ENCODE measurements at places on chromosomes 5 and 9.

GRCh38 chr5:122924203-122924602 is 78.8 kb downstream of the SNX24 start:
- H3K4me3 ChIP-seq = no peak overlapping the region
- DNase-seq = no peak
- H3K27me3 ChIP-seq = no peaks in the 10 kb centered on the region
- H3K4me1 ChIP-seq = no peaks in the 10 kb centered on the region

- H3K4me1 ChIP-seq = peaks cover 8% of the 10 kb centered on the region
- no peak overlapping the region for H3K27ac ChIP-seq
- H3K4me3 ChIP-seq = no peak overlapping the region
- no peak for DNase-seq
- no peaks in the 10 kb centered on the region for H3K36me3 ChIP-seq
These were observed 2.0 kb downstream of the FCHSD1 start for GRCh38 chr5:141649056-141649688.

DNA sequence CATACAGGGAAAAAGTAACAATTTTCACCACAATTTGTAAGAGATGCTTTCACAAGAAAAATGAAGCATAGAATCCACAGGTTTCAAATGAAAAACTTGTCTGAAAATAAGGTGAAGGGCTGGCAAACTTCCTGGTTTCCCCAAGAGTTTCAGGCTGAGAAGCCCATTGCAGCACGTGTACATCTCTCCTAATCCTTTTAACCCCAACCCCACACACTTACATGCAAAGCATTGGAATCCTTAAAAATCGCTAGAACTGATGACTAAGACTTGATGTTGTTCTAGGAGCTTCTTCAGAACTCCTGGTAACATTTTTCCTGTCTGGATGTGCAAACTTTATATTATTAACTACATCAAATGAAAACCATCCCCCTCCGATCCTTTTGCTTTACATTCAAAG is 317.8 kb upstream of the RGMB start:
- no peak for DNase-seq
- H3K36me3 ChIP-seq = no peaks in the 10 kb centered on the region
- H3K27me3 ChIP-seq = no peaks in the 10 kb centered on the region
- no peaks in the 10 kb centered on the region for H3K4me1 ChIP-seq
- no peak overlapping the region for H3K27ac ChIP-seq
- H3K4me3 ChIP-seq = no peak overlapping the region

DNA sequence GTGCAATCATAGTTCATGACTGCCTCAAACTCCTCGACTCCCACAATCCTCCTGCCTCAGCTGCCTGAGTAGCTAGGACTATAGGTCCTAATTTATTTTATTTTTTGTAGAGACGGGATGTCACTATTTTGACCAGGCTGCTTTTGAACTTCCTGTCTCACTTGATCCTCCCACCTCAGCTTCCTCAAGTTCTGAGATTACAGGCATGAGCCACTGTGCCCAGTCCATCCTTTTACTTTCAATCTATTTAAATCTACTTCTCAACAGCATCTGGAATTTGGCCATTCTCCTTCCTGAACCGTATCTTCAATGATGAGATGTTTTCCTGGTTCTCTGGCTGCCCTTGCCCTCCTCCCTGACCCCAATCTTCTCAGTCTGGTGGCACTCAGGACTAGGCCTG is 12.2 kb upstream of the GRIN1 start:
- H3K36me3 ChIP-seq = no peaks in the 10 kb centered on the region
- peak overlapping the region; percentile 72 for H3K4me3 ChIP-seq
- DNase-seq = no peak
- peak overlapping the region; percentile 82 for H3K27ac ChIP-seq

DNA sequence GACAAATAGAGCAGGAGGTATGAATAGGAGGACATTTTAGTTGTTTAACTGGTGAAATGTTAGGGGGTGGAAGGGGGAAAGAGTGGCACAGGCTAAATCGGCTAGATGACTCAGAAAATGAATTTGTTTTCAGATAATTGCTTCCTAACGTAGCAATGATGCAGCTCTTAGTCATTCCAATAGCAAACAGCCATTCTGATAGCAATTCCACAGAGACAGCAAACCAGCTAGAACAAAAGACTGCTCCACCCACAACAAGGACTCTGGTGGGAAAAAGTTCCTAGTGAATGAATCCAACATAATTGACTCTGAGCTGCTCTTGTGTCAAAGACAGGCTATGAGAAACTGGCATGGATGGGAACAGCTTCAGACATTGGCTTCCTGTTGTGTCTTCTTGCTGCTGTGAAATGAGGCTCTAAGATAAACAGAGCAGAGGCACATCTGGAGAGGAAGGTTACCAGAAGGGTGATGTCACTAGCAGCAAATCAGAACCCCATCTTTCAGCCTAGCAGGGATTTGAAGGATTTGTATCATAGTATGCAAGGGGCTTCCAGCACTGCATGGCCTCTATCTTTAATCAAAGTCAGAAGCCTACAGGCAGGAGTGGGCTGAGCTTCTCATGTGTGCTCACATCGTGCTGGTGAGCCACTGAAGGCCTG is 28.1 kb upstream of the F2RL1 start:
- H3K27ac ChIP-seq = no peak overlapping the region
- no peaks in the 10 kb centered on the region for H3K4me1 ChIP-seq
- no peak overlapping the region for H3K4me3 ChIP-seq

DNA sequence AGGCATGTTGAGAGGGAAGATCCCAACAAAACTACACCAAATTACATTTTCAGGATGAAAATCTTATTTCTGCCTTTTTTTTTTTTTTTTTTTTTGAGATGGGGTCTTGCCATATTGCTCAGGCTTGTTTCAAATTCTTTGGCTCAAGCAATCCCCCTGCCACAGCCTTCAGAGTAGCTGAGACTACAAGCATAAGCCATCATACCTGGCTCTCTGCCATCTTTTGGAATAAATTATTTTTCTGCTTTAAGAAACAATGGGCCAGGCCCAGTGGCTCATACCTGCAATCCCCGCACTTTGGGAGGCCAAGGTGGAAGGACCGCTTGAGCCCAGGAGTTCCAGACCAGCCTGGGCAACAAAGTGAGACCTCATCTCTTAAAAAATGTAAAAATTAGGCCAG is 14.3 kb downstream of the AFF4 start:
- H3K4me3 ChIP-seq = no peak overlapping the region
- no peaks in the 10 kb centered on the region for H3K4me1 ChIP-seq
- DNase-seq = no peak
- no peaks in the 10 kb centered on the region for H3K27me3 ChIP-seq
- H3K36me3 ChIP-seq = 0 out of 2 replicates have a peak, but pooled peaks cover 2% of the 10 kb centered on the region

DNA sequence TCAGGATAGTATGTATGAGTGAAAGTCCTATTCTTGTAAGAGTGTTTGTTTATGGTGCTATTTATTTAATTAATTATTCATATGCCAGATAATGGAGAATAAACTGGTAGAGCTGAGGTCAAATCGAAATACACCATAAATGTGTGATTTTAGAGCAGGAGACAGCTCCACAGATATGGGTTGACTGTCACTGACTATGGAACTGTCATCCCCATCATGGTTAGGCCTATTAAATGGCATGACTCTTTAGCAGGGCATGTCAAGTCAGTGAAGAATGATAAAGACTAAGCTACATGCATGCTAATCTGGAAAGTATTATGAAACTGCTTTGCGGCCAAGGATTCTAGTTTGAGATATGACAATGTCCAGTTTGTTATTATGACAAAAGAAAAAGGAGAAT is 658.6 kb downstream of the ISL1 start:
- no peak for DNase-seq
- no peak overlapping the region for H3K4me3 ChIP-seq
- H3K27ac ChIP-seq = no peak overlapping the region
- H3K4me1 ChIP-seq = no peaks in the 10 kb centered on the region

DNA sequence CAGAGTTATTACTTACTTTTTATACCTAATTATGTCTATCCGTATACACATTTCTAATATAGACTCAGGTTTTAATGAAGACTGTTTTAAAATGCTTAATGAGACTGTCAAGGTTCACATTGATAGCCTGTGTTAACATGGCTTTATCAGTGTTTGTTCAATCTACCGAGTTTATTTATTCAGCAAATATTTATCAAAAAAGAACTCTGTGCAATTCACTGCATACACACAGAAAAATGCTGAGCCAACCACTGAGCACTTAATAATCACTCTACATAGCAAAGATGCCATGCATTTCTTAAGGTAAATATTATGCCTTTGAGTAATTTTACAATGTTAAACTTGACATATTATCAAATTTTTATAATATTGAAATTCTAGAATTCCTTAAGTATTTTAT is 428.2 kb downstream of the ANXA1 start:
- H3K4me3 ChIP-seq = no peak overlapping the region
- no peaks in the 10 kb centered on the region for H3K27me3 ChIP-seq
- no peaks in the 10 kb centered on the region for H3K4me1 ChIP-seq

- no peak overlapping the region for H3K27ac ChIP-seq
- H3K27me3 ChIP-seq = peaks cover 13% of the 10 kb centered on the region
- H3K4me3 ChIP-seq = no peak overlapping the region
- DNase-seq = no peak
These were observed 79.8 kb downstream of the COL27A1 start for GRCh38 chr9:114235033-114235661.

- H3K4me1 ChIP-seq = no peaks in the 10 kb centered on the region
- no peaks in the 10 kb centered on the region for H3K27me3 ChIP-seq
- H3K36me3 ChIP-seq = no peaks in the 10 kb centered on the region
- no peak overlapping the region for H3K4me3 ChIP-seq
These were observed 29.8 kb upstream of the ALDOB start for GRCh38 chr9:101465326-101465915.

DNA sequence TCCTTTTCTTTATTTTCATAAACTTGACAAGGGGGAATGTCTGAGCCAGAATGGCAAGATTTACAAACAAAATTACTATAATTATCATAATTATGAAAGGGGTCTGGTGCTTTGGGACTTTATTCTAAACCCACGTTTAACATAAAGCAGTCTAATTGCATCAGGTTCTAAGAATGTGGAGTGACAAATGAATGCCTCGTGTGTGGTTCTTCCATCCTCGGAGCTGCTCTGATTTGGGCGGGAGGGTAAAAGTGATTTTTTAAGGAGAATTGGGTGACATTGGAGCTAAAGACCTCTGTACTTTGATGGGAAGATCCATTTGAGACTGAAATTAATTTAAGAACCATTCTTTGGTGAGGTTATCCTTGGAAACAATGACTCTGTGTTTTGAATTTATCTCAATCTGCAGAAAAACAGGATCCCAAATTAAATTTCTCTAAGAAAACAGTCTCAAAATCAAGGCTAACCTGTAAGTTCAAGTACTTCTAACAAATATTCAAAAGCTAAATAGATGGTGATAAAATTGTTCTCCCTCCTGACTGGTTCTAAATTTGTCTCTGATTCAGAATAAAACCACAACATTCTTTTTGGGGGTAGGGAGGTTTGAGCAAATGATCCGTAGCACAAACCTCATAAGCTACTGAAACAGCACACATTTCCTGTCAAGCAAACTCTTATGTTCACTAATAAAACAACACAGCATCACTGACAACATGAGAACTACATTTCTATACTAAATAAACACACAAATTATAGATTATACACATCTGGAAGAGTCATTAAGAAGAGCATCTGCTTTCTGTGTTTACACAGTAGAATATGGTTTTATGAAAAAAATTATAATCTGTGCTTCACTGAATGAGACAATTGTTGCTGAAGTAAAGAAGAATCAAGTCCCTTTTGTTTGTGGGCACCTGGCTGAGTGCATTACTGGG is 85.5 kb downstream of the DCP2 start:
- no peak overlapping the region for H3K4me3 ChIP-seq
- no peak overlapping the region for H3K27ac ChIP-seq
- no peak for DNase-seq
- peaks cover 8% of the 10 kb centered on the region for H3K4me1 ChIP-seq
- H3K27me3 ChIP-seq = no peaks in the 10 kb centered on the region

DNA sequence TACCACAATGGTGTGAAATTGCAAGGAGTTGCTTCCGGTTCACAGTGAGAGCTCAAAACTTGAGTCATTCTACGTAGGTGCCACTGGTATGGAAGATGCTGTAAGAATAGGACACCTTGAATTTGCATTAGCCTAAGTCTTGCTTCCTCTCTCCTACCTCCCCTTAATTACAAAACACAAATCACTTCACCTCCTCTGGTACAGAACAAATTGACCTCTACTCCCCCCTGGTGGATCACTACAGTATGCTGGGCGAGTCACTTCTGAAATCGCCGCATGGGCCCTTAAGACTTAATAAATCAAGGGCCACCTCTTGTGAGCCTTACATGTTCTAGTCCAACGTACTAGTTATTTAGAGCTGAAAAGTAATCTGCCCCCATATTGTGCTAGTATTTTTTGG is 145.3 kb upstream of the SMARCA2 start:
- H3K27ac ChIP-seq = 0 out of 2 replicates have a peak overlapping the region, but pooled peaks have one; percentile 14
- DNase-seq = no peak
- H3K4me1 ChIP-seq = peaks cover 28% of the 10 kb centered on the region
- no peaks in the 10 kb centered on the region for H3K36me3 ChIP-seq

DNA sequence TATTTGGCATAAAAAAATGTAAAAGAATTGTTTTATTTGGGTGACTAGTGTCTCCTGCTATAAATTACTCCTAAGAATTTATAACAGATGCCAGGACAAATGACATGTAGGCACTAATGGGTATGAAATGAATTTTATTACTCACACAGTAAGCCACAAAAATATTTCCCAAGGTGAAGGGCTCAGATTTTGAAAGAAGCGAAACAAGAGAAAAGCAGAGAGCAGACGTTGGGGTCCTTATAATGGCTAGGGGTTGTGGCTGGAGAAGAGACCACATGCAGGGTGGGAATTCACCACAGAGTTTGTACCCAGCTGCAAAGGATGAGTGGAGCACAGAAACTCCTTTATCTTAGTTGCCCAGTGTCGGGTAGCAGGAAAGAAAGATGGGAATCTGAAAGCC is 45.0 kb upstream of the PRR16 start:
- no peak overlapping the region for H3K27ac ChIP-seq
- H3K27me3 ChIP-seq = no peaks in the 10 kb centered on the region
- H3K4me3 ChIP-seq = no peak overlapping the region
- no peaks in the 10 kb centered on the region for H3K4me1 ChIP-seq
- no peak for DNase-seq
- no peaks in the 10 kb centered on the region for H3K36me3 ChIP-seq

- H3K27ac ChIP-seq = no peak overlapping the region
- no peaks in the 10 kb centered on the region for H3K4me1 ChIP-seq
- no peak overlapping the region for H3K4me3 ChIP-seq
- H3K36me3 ChIP-seq = no peaks in the 10 kb centered on the region
- H3K27me3 ChIP-seq = no peaks in the 10 kb centered on the region
- no peak for DNase-seq
These were observed 87.3 kb upstream of the GRAMD2B start for GRCh38 chr5:126335886-126336285.

GRCh38 chr9:120431268-120431667 is 148.7 kb downstream of the CDK5RAP2 start:
- H3K4me1 ChIP-seq = no peaks in the 10 kb centered on the region
- H3K27ac ChIP-seq = no peak overlapping the region
- H3K36me3 ChIP-seq = peaks cover 5% of the 10 kb centered on the region
- no peak overlapping the region for H3K4me3 ChIP-seq
- H3K27me3 ChIP-seq = no peaks in the 10 kb centered on the region

DNA sequence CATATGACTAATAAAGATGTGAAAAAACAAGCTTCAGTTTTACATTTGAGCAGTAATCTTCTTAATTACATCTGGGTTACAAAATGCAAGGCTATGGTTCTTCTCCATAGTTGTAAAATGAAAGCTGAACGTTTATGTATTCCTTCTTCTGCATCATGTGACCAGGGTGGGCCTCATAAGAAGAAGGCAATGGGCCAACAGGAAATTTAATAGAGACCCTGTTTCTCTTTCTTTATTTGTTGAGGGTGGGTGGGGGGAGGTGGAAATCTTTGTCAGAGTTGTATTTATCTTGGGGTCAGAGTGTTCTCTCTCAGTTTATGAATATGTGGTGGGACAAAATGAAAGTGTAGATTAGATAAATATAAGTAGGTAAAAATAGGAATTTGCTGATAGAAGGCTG is 418.8 kb downstream of the TLE4 start:
- no peaks in the 10 kb centered on the region for H3K4me1 ChIP-seq
- no peak overlapping the region for H3K27ac ChIP-seq
- no peaks in the 10 kb centered on the region for H3K36me3 ChIP-seq
- DNase-seq = no peak
- H3K4me3 ChIP-seq = no peak overlapping the region
